ENCODE measurements at places on chromosomes 1 and 21.

DNA sequence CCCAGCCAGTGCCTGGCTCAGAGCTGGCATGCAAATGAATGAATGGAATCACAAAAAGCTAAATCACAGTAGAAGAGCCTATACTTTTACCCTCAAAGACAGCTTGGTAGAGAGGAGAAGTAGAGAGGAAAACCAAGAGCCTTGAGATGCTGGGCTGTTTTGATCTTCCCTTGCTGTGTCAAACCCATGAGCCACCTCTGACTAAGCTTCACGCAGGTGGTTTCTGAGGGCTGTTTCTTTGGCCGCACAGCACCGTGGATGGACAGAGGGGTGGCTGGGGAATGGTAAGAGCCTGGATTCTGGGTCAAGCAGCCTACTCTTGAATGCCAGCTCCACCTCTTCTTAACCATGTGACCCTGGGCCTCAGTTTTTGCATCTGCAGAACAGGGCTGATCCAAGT, 18.6 kb downstream of the ABCG1 start:
- DNase-seq, result no peak

DNA sequence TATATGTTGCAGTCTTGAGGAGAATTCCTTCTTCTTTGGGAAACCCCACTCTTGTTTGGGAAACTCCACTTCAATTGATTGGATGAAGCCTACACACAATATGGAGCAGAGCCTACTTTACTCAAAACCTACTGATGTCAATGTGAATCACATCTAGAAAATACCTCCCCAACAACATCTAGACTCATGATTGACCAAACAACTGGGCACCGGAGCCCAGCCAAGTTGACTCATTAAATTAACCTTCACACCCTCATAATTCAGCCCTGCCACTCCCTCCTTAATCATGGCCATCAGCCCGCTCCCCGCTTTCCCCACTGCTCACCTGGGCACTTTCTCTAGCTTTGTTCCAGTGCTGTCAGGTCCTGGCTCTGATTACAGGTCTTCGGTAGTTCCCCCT, 208.1 kb upstream of the MAP1LC3C start:
- no peak for DNase-seq

DNA sequence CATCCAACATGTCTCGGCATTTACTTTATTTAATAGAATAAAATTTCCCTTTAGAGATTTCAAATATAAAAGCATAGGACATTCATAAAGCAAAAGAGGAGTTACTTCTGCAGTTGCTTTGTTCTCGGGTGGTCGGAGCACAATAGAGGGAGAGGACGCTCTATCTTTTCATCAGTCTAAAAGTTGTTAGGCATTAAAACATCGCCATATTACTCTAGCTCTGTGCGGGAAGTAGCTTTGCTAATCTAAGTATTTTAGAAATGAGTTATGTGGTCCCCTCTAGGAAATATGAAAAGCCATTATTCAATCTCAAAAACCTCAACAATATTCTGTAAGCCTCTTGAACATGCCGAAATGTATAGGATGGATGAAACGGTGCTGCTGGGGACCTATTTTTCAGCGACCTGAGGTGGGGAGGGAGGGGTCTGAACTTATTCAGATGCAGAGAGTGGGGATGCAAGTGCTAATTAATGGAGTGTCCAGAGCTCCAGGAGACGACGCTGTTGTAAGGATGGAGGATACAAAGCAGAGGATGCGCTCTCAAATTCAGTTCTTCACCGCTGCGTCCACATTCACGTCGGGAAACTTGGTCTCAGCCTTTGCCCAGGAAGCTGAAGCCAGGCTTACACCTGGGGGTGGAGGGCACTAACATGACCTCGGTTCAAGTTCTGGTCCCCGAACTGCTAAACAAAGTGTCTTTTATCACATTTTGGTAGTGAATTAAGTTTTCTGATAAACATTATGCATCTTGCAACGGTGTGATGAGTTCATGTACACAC, 6.3 kb downstream of the CDKN2C start:
- no peak for DNase-seq

- no peak for DNase-seq
Measured at GRCh38 chr1:54815086-54815876, 14.2 kb upstream of the TTC22 start.

DNA sequence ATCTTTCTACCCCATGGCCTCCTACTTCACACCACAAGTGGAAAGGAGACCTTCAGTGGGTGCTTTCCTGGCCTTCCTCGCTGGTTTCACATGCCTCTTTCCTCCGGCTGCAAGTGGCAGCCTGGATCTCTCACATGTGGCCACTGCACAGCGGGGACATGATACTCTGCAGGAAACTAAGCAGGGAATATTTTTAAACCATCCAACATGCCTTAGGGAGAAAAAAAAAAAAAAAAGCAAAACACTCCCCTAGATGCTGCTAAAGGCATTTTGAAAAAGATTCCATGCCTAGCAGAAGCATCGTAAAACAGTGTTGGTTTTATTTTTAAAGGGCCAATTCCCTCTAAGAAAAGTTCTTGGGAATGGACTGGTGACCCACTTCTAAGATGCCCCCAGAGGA, 12.2 kb upstream of the GJA5 start:
- no peak for DNase-seq

DNA sequence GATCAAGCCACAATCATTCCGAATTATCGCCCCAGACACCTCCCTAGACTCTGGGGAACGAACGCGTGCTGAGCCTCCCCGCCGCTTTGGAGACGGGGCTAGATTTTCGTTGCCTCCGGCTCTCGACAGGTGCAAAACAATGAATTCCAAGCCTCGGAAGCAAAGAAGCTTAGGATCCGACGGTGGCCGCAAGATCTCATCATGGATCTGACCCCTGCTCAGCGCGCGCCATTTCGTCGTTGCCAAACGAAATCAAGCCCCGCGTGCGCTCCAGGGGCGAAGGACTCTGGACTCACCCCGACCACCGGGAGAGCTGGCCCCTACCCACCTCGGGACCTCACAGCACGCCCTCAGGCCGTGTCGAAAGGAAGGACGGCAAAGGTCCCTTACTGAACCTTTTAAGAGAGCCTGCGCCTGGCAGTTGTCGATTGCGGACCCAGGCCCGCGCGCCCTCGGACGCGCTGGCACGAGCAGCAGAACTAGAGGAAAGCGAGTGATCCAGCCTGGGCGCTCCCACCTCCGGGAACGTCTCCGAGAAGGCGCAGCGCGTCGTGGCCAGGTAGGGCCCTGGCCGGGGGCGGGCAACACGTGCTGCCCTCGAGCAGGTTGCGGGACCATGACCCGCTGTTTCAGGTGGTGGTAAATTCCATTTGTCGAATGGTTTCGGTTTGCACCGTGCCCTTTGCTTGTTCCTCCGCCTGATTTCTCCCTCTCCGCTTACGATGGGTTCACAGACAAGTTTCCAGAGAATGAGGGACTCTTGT, 1.6 kb upstream of the RUNX3 start:
- DNase-seq, result no peak

GRCh38 chr1:186497651-186498050, 36.7 kb upstream of the PDC start:
- no peak for DNase-seq

- DNase-seq, result no peak
Measured at GRCh38 chr1:71240656-71241055, 159.8 kb upstream of the ZRANB2 start.

DNA sequence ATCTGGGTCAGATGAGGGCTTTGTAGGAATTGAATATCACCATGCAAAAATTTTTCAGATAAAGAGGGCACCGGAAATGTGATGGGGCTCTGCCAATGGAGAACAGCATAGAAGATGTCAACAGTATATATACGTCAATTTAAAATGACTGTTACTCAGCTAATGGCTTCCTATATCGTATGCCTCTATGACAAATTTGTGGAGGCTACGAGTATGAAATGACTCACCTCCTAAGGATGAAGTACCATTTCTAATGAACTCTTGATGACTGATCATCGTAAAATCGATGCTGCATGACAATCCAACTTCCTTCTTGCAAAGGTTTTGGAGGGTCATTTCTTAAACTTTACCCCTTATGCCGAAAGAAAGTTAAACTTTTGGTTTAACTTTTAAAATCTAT, 450.3 kb upstream of the ZP4 start:
- peak; percentile 41 for DNase-seq

GRCh38 chr1:41890825-41891198, 27.9 kb downstream of the HIVEP3 start:
- DNase-seq, result no peak

DNA sequence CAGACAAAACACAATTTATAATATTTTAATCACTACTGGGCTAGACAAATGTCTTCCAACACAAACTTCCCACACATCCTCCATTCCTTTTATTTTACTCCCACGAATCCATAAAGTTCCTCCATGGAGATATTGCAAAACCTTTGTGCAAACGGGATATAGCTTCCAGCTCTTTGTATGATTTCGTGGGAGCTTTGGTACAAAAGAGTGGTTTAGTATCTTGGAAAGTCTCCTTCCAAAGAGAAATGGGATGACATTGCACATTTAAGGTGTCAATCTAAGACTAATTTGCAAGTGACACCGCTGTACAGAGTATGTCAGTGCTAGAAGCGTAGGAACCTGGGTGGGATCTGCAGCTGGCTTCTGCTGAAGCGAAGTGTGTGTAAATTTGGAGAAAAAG, 455.2 kb upstream of the RUNX1 start:
- no peak for DNase-seq

GRCh38 chr21:46617267-46618051, 12.6 kb upstream of the S100B start:
- no peak for DNase-seq

DNA sequence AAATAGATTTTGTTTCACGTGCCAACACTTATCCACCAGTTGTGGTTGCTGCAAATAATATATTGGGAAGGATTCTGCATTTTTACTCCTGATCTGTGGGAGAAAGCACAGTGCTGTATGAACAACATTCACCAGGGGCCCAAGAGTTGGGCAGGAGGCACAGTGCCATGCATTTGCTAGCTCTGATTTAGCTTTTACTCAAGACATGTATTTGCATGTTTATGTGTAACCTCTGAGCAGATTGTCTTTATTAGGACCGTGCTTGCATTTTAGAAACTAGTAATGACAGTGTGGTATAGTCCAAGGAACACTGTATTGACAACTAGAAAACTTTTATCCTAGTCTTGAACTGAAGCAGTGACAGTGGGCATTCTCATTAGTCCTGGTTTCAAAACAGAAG, 133.9 kb upstream of the B3GALT2 start:
- no peak for DNase-seq

DNA sequence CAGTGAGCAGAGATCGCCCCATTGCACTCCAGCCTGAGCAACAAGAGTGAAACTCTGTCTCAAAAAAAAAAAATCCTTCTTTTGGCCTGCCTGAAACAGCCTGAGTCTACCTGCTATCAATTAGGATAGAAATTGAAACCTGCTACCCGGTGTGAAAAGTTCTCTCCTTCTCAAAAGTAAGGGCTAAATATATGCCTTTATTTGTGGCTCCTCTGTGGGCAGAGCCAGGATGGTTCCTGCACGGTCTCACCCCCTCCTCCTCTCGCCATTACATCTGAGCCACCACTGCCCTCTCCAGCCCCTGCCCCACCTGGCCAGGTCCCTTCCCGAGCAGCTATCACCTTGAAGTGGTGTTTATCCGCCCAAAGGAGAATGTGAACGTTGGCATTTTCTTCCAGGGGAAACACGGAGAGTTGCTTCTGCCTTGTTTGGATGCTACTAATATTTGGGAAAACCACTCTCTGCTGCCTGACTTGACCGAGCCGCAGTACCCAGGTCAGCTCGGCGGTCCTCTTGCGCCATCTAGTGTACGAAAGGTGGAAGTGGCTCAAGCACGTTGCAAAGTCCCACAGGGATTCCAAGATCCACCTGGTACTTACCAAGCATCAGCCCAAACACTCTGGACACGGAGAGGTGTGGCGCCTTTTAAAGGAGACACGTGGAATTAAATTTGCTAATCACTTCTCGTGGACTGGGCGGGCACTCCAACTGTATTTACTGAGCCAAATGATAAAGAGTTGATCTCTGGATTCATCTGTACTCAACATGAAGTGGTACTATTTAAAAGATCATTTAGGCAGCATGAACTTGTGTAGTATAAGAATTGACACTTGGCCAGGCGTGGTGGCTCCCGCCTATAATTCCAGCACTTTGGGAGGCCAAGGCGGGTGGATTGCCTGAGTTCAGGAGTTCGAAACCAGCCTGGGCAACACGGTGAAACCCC, 31.9 kb downstream of the SETD4 start:
- DNase-seq, result peak; percentile 54

GRCh38 chr1:971751-972506, 5.6 kb downstream of the PLEKHN1 start:
- no peak for DNase-seq

DNA sequence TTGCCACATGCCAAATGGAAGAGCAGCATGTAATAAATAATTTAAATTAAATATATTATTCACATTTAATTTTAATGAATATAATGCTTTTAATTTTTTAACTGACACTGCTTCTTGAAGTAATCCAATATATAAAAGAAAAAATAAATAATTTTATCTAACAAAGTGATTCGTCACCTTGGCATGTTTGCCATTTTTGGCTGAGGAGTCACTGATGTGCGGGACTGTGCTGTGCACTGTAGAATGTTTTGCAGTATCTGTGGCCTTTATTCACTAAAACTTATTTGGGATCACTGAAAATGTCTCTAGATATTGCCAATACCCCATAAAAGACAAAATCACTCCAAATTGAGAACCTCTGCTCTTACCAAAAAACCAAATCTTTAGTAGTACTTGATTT, 807.8 kb downstream of the BRINP3 start:
- DNase-seq, result peak; percentile 64

- no peak for DNase-seq
Measured at GRCh38 chr1:79969886-79970285, 963.4 kb upstream of the ADGRL4 start.

DNA sequence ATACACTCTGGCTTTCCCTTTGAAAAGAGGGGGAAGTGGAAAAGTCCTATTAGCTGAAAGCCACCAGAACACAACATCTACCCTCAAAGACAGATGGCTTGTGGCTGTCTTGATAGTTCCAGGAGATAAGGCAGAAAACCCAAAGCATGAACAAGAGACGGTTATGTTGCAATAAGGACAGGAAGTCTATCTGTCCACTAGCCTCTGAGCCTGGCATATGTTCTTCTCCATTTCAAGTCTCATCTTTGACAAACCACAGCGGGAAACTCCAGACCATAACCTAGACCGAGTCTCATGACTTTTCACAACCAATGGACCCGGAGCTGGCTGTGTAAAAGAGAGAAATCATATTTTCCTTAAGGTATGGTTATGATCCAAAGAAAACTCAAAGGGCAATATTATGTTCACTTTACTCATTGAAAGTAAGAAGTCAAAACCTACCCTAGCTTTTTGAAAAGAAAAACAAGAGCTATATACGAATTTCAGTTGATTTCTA, 33.8 kb downstream of the DUSP10 start:
- DNase-seq, result no peak

DNA sequence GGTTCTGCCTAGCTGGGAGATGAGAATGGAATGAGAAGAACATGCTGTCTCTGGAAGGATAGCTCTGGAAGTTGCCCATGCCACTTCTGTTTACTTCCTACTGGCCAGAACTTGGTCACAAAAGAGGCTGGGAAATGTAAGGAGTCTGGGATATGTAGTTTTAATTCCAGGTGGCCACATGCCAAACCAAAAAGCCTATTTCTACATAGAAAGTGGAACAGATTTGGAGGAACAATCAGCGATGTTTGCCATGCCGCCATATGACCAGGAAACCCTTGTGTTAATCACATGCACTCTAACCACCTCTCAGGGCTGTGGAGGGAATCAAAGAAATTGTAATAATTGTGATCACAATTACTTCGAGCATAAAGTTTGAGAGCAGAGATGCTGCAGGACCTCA, 10.0 kb upstream of the OLIG2 start:
- no peak for DNase-seq
